ENCODE measurements at places on chromosomes 7 and 10.

DNA sequence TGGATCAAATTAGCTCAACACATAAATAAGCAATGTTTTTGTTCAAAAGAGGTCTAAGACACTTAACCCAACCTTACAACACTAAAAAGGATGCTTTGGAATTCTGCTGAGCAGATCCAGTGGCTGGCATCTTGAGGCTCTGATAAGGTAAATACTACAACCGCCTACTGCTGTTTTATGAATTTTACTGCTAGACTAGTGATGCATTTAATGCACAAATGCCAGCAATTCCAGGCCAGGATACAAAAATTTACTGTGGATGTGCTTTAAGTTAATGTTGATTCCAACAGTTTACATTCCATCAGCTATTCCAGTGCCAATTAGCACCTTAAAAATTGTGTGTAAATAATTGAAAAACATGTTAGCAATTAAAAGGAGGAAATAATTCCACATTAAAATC is 261.3 kb downstream of the PARD3 start:
- H3K27me3 ChIP-seq: no peaks in the 10 kb centered on the region
- H3K36me3 ChIP-seq: no peaks in the 10 kb centered on the region
- no peak for DNase-seq
- H3K4me1 ChIP-seq: no peaks in the 10 kb centered on the region
- no peak overlapping the region for H3K27ac ChIP-seq
- no peak overlapping the region for H3K4me3 ChIP-seq

DNA sequence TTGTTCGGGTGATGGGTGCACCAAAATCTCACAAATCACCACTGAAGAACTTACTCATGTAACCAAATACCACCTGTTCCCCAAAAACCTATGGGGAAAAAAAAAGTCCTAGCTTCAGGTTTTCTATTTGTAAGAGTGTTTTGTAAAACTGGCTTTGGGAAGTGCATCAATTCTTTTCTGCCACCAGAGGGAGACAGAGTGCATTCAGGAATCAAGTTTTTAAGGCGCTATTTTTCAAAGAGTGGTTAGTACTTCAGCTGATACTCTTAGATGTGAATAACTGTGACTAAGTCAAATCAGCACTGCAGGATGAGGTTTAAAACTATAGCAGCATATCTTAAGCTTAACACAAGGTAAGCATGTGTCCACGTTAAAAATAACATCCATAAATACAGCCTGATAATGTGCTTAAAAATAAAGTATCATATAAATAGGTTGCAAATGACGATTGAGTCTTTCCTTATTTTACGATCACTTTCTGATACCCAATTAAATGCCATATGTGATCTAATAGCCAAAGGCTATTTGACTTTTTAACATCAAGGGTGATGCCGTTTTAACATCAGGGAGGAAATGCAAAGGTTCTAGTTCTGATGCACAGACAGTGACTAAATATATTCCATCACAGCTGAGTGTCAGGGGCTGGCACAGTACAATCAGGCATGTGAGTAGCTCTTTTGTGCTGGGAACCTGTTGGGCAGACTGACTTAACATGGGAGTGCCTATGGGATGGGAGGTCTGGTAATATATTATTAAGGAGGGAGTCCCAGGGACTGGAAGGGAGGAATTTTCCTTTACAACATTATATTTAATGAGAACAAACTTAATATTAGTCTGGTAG is 10.6 kb upstream of the LYZL2 start:
- H3K27me3 ChIP-seq: peaks cover 62% of the 10 kb centered on the region
- peaks cover 15% of the 10 kb centered on the region for H3K4me1 ChIP-seq
- no peak overlapping the region for H3K27ac ChIP-seq
- H3K4me3 ChIP-seq: peak overlapping the region; percentile 21

DNA sequence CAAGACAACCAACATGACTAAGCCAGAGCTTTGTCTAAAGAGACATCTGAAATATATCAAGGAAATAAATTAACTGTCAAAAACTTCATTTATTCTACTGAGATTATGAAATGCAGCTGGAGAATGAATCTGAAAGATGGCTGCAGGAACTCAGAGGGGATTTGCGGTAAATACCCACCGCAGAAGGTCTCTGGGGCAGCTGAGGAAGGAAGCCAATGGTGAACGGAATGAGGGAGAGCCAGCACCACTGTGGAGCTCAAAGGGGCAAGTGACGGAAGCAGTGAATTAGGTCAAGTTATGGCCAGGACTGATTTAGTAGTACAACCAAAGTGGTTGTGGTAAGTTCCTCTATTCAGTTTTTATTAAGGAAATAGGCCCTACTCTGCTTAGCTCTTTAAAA is 215.3 kb upstream of the GLI3 start:
- H3K4me3 ChIP-seq: no peak overlapping the region
- no peak for DNase-seq
- no peak overlapping the region for H3K27ac ChIP-seq
- H3K36me3 ChIP-seq: no peaks in the 10 kb centered on the region

- no peaks in the 10 kb centered on the region for H3K36me3 ChIP-seq
- H3K27ac ChIP-seq: no peak overlapping the region
- peaks cover 71% of the 10 kb centered on the region for H3K27me3 ChIP-seq
- H3K4me3 ChIP-seq: no peak overlapping the region
- peaks cover 21% of the 10 kb centered on the region for H3K4me1 ChIP-seq
- no peak for DNase-seq
Observed at GRCh38 chr7:151249732-151250072, 1.2 kb upstream of the SMARCD3 start.

DNA sequence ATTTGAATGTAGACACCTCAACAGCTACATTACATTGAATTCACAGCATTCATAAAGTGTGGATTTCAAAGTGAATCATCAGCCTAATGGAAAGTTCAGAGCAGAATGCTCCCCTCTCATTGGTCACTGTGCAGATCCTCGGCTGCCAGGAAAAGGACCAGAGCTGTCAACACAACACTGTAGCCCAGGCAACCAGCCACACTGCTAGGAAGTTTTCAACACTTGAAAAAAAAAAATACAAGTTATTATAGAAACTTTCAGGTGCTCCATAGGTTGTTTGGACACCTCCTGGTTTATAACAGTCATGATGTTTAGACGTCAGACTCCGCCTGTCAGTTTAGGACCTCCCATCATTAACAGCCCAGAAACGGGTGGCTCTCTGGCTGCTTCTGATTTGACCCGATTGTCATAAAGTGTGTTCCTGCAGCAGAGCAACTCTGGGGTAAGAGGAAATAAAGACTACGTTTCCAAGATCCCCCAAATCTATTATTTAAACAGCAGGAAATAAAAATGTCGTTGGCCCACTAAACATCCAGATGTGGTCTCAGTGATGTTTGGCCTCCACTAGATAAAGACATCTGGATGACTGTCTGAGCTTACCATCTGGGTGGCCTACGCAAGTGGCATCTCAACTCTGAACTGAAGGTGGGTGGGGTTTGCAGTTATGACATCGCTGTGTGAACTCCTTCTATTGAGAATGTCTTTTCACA is 117.4 kb downstream of the CABCOCO1 start:
- peak; percentile 23 for DNase-seq
- H3K4me1 ChIP-seq: peaks cover 47% of the 10 kb centered on the region
- H3K27ac ChIP-seq: peak overlapping the region; percentile 70
- H3K27me3 ChIP-seq: no peaks in the 10 kb centered on the region
- no peak overlapping the region for H3K4me3 ChIP-seq

- peaks cover 61% of the 10 kb centered on the region for H3K4me1 ChIP-seq
- H3K27me3 ChIP-seq: no peaks in the 10 kb centered on the region
- H3K36me3 ChIP-seq: peaks cover 4% of the 10 kb centered on the region
- peak overlapping the region; percentile 95 for H3K27ac ChIP-seq
- H3K4me3 ChIP-seq: peak overlapping the region; percentile 86
- peak; percentile 62 for DNase-seq
Observed at GRCh38 chr10:63521416-63522276, 445 bp downstream of the REEP3 start.

- DNase-seq: no peak
- peaks cover 14% of the 10 kb centered on the region for H3K4me1 ChIP-seq
- no peak overlapping the region for H3K27ac ChIP-seq
- H3K36me3 ChIP-seq: peaks cover 9% of the 10 kb centered on the region
- H3K27me3 ChIP-seq: no peaks in the 10 kb centered on the region
Observed at GRCh38 chr10:111017098-111017497, 59.7 kb upstream of the ADRA2A start.

DNA sequence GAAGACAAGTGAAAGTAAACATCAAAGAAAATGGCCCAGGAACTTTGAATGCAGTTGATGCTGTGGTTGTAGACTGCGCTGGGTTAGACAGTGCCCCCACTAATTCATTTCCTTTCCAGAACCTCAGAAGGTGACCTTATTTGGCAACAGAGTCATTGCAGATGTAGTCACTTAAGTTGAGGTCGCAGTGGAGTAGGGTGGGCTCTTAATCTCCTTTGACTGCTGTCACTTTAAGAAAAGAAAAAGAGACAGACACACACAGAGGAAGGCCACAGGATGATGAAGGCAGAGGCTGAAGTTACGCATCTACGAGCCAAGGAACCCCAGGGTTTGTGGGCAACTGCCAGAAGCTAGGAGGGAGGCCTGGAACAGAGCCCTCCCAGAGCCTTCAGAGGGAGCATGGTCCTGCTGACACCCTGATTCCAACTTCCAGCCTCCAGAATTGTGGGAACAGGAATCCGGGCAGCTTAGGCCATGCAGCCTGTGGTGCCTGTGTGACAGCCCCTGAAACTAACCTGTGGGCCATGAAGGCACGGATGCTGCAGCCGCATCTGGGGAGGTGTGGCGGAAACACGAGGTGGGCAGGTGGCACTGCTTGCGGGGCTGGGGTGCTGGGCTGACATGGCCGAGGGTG is 107.6 kb downstream of the PRKAG2 start:
- H3K27ac ChIP-seq: peak overlapping the region; percentile 92
- peaks cover 6% of the 10 kb centered on the region for H3K36me3 ChIP-seq
- no peaks in the 10 kb centered on the region for H3K27me3 ChIP-seq
- H3K4me3 ChIP-seq: peak overlapping the region; percentile 90

DNA sequence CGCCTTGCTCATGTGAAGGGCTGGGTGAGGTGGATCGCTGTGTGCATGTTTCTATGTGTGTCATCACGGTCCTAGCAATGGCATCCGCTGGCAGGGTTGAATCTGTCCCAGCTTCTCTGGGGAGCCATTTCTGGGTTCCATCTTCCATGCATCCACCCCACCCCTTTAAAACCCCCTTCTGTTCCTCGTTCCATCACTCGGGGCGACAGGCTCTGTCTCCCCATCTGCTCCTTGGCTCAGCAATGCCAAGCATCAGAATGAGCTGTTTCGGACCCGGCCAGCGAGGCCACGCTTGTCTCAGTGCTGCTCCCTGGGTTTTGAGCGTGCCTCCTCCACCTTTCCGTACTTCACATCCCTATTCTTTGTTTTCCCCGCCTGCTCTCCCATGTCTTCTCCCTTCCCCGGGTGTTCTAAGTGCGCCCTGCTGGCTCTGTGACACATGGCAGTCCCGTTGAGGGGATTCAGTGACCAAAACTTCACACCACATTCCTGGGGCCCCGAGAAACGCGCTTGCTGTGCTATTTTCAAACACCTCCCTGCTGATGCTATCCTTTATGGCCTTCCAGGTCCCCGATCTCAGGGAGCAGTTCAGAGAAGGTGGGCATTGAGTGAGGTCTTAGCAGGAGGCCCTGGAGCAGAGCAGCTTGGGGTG is 554.1 kb upstream of the FOXK1 start:
- no peak overlapping the region for H3K27ac ChIP-seq
- H3K27me3 ChIP-seq: peaks cover 14% of the 10 kb centered on the region
- H3K36me3 ChIP-seq: peaks cover 3% of the 10 kb centered on the region
- H3K4me3 ChIP-seq: no peak overlapping the region

- H3K4me1 ChIP-seq: peaks cover 44% of the 10 kb centered on the region
- no peaks in the 10 kb centered on the region for H3K27me3 ChIP-seq
Observed at GRCh38 chr10:11602358-11602757, 9.1 kb downstream of the USP6NL start.

DNA sequence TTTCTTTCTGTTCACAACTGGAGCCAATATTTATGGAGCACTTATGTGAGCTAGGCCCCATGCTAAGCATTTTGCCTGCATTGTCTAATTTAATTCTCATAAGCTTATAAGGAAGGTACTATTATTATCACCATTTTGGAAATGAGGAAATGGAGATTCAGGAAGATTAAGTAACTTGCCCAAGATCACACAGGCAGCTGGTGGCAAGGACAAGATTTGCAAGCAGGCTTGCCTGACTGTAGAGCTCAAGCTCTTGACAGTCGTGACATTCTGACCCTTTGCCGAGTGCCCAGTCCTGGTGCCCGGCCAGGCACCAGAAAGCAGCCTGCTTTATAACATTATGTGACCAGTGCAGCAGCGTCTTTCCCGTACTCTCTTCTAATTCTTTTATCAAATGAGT is 38.2 kb downstream of the WNT2 start:
- no peaks in the 10 kb centered on the region for H3K36me3 ChIP-seq
- no peak overlapping the region for H3K27ac ChIP-seq
- no peak overlapping the region for H3K4me3 ChIP-seq
- DNase-seq: no peak
- no peaks in the 10 kb centered on the region for H3K4me1 ChIP-seq
- H3K27me3 ChIP-seq: peaks cover 23% of the 10 kb centered on the region

GRCh38 chr10:102493771-102494170 is 8.7 kb downstream of the ACTR1A start:
- H3K27me3 ChIP-seq: no peaks in the 10 kb centered on the region
- no peak overlapping the region for H3K27ac ChIP-seq
- H3K4me1 ChIP-seq: peaks cover 24% of the 10 kb centered on the region
- DNase-seq: no peak
- no peak overlapping the region for H3K4me3 ChIP-seq
- peaks cover 8% of the 10 kb centered on the region for H3K36me3 ChIP-seq

GRCh38 chr7:127404286-127405072 is 12.0 kb upstream of the ZNF800 start:
- H3K27ac ChIP-seq: peak overlapping the region; percentile 30
- no peaks in the 10 kb centered on the region for H3K27me3 ChIP-seq
- no peaks in the 10 kb centered on the region for H3K36me3 ChIP-seq
- no peak for DNase-seq
- peaks cover 25% of the 10 kb centered on the region for H3K4me1 ChIP-seq

DNA sequence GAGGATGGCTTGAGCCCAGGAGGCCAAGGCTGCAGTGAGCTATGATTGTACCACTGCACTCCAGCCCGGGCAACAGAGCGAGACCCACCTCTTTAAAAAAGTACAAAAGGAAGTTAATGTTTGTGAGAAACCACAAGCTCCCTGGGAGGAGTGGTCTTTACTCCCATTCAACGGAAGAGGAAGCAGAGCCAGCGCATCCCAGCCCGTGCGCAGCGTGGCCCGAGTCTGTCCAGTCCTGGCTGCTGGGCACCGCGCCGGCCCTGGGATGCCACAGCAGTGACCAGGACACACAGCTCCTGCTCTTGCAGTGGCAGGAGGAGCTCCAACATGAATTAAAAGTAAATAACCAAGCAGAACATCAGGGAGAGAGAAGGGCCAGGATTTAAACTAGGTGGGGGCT is 68.4 kb downstream of the ELFN1 start:
- peaks cover 15% of the 10 kb centered on the region for H3K4me1 ChIP-seq
- no peak overlapping the region for H3K27ac ChIP-seq
- no peak for DNase-seq
- no peaks in the 10 kb centered on the region for H3K27me3 ChIP-seq
- no peak overlapping the region for H3K4me3 ChIP-seq
- no peaks in the 10 kb centered on the region for H3K36me3 ChIP-seq

GRCh38 chr7:41012041-41012440 is 690.8 kb downstream of the INHBA start:
- H3K27ac ChIP-seq: no peak overlapping the region
- no peak for DNase-seq
- no peaks in the 10 kb centered on the region for H3K4me1 ChIP-seq
- H3K4me3 ChIP-seq: no peak overlapping the region
- no peaks in the 10 kb centered on the region for H3K27me3 ChIP-seq

Data from activated T-cell treated with anti-CD3 and anti-CD28 coated beads, Interleukin-2, amount 50 U/mL, for 72 hours (primary cell).